ENCODE measurements at places on chromosomes 5 and 9.

- DNase-seq = no peak
Measured at GRCh38 chr9:72462340-72462739, 59.1 kb upstream of the TMC1 start.

GRCh38 chr5:40499518-40500273, 180.0 kb upstream of the PTGER4 start:
- DNase-seq = no peak

- DNase-seq = no peak
Measured at GRCh38 chr9:36325081-36325828, 67.0 kb upstream of the GNE start.

DNA sequence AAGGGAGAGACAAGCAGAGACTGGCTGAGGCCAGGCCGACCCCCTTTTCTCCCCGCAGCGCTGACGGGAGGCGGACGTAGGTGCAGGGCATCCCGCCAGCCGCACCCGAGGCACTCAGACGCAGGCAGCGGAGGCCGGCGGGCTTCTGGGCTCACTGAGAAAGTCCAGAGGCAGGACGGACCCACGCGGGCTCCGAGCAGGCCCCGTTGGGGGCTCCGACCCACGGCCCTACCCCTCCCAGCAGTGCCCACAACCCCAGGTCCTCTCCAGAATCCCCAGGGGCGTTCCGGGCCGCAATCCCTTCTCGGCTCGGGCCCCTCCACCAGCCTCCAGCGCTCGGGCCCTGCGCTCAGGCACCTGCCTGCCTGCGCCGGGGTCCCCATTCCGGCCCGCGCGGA, 543 bp downstream of the MTMR12 start:
- peak; percentile 33 for DNase-seq

- no peak for DNase-seq
Measured at GRCh38 chr9:36029202-36029601, 7.5 kb upstream of the RECK start.

DNA sequence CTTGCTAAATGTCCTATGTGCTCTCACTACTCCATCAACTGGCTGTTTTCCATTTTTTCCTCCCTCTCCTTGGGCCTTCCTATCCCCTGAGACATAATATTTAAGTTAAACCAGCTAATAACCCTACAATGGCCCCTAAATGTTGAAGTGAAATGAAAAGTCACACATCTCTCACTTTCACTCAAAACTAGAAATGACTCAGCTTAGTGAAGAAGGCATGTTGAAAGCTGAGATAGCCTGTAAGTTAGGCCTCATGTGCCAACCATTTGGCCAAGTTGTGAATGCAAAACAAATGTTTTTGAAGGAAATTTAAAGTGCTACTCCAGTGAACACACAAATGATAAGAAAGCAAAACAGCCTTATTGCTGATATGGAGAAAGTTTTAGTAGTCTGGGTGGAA, 48.8 kb upstream of the CDH10 start:
- no peak for DNase-seq

GRCh38 chr9:109477258-109478050, 20.7 kb downstream of the PTPN3 start:
- no peak for DNase-seq

DNA sequence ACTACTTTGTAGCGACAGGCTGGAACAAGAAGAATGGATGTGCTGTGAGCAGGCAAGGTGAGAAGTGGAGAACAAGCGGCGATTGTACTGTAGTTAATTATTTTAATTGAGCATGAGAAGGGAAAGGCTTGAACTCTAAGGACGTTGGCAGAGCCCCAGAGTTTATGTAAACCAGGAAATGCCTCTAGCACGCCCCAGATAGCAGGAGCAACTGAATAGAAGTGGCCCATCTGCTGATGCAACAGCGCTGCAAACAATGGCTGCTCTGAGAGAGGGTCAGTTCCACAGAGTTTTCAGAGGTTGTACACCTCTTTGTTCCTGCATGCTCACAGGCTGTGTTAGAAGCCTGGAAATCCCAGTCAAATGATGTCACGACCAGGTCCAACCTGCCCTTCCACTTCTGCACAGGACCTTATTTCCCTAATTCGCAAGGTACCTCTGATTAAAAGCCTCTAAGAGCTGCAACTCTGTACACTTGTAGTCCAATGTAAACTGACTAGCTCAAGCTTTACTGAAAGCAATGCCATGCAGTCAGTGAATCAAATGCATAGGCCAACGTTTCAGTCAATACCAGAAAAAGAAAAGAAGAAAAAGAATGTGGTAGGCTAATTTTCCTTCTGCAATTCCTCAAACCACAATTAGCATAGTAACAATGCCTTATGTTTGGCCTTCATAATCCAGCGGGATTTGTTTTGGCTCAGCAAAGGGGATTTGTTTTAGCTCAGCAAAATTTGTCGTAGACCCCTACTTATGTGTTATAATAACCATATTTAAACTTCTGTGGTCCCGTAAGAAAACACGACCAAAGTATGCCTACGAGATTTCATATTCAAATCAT, 119.6 kb upstream of the RETREG1 start:
- DNase-seq = no peak

- no peak for DNase-seq
Measured at GRCh38 chr5:39825301-39825700, 400.5 kb upstream of the DAB2 start.

DNA sequence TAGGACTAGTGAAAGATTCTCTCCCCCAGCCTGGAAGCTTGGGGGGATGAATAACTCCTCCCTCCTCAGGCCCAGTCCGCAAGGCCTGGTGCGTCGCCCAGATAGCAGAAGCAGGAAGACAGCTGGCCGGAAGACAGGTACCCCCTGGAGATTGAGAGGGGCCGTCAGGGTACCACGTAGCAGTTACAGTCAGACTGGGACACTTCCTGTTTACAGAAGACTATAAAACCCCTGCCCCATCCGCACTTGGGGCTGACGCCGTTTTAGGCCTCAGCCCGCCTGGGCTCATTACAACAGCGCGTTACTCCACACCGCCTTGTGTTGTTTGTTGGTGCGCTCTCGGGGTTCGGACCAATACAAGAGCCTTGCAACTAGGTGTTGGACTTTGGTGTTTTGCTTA, 15.4 kb downstream of the SEMA6A start:
- DNase-seq = no peak

DNA sequence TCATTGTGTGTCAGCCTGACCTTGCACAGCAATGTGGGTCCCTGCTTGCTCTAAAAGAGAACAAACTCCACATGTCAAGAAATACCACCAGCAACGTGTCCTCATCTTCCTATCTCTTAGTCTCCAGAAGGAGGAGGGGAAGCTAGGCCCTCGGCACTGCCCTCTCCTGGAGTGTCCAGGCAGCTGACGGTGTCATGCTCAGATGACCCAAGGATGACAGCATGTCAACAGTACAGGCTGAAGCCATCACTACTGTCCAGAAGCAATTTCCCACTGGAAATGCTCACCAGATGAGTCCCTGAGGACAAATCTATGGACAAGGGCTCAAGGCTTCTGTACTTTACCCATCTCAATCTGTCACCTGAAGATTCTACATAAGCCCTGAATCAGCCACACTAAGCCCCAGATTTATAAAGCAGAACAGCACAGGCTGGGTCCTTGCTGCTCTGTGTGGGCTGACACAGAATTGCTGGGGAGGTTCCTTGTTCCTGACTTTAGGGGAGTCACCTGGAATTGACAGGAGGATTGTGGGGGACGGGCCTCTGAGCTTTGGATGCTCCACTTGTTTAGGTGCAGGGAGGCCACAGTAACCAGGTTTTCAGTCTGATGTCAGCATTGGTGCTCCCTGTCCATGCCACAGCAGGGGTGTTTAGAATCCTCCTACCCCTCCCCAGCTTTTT, 210.2 kb downstream of the DAB2IP start:
- DNase-seq = no peak

GRCh38 chr5:104016646-104017045, 454.1 kb upstream of the NUDT12 start:
- DNase-seq = no peak

DNA sequence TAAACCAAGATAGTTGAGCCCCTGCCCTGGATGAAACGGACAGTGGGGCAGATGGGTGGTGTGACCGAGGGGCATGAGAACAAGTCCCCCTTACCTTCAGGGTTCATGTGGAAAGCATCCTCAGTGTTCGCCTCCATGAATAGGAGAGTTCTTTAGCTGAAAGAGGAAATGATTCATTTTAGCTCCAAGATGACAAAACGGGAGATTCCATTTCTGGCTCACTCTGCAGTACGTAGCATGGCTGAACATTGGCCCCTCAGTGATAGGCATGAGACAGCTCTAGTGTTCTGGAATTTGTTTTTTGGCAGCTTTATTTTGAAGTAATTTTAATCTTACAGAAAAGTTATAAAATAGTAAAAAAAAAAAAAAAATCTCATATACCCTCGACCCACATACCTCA, 70.2 kb upstream of the AGXT2 start:
- no peak for DNase-seq

- DNase-seq = no peak
Measured at GRCh38 chr9:123364241-123364824, 8.3 kb downstream of the CRB2 start.

DNA sequence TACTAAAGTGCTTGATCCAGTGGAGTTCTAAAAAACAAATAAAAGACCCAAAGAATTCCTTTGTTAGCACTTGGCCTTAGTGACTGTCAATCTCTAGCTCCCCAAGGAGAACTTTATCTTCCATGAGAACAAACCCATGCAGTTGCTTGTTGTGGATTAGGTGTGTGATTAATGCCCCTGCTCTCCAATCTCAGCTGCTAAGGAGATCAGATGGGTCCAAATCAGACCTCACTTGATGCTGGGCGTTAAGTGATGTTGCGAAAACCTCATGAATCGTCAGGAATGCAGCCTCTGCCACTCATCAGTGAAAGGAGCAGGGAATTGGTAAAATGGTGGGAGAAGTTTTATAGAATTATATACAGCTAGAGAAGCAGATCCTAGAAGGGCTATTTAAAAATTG, 133.7 kb downstream of the DMAC1 start:
- no peak for DNase-seq

- no peak for DNase-seq
Measured at GRCh38 chr9:90018688-90019087, 413.9 kb downstream of the GADD45G start.

GRCh38 chr5:171418316-171418981, 998 bp upstream of the FGF18 start:
- DNase-seq = peak; percentile 85

GRCh38 chr5:136729901-136730355, 364.6 kb upstream of the TRPC7 start:
- DNase-seq = no peak

DNA sequence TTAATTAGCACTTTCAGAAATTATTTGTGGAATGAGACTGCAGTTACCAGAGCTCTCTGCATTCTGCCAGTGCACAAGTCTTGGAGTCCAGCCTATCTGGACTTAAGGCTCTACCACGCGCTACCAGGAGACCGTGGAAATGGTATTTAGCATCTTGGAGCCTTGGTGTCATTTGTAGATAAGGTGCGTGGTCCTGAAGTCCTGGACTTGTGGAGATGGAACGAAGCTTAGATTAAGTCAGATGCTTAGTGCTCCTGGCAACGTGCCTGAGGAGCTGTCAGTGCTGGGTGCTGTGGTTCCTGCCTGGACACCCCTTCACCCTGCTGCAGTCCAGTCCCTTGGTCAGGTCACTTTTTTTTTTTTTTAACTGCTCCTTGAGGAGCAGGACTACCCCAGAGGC, 59.7 kb downstream of the RCL1 start:
- DNase-seq = no peak

DNA sequence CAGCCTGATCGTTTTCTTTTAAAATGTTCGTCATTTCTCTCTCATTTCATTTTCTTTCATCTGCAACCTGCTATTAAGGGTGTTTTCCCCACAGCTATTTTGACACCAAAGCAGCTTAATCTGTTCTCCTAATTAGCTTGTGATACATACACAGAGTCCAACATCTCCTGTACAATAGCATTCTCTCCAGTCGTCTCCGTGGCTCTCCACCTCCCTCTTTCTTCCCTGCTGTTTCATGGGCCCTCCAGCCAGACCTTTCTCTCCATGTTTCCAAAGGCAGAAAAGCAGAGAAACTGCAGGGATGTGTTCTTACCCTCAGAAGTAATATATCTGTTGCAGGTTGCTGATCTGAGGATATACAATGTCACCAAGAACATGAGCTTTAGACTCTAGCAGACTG, 88.8 kb upstream of the SPOCK1 start:
- DNase-seq = no peak

DNA sequence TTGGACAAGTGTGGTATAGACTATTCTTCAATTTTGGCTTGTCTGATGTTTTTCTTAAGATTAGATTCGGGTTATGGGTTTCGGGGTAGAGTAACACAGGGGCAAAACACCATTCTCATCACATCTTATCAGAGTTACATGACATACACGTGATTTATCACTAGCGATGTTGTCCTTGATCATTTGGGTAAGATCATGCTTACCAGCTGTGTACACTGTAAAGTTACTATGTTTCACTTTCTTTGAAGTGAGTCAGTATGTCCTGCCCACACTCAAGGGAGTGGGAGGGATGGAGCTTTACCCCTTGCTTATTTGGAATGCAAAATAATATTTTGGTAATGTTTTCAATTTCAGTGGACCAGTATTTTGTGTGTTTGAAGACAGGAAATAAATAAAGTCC, 101.8 kb upstream of the TAF11L2 start:
- no peak for DNase-seq

- no peak for DNase-seq
Measured at GRCh38 chr5:132300577-132301343, 6.6 kb downstream of the SLC22A4 start.

GRCh38 chr9:98807814-98808195, 335 bp downstream of the GALNT12 start:
- peak; percentile 39 for DNase-seq

DNA sequence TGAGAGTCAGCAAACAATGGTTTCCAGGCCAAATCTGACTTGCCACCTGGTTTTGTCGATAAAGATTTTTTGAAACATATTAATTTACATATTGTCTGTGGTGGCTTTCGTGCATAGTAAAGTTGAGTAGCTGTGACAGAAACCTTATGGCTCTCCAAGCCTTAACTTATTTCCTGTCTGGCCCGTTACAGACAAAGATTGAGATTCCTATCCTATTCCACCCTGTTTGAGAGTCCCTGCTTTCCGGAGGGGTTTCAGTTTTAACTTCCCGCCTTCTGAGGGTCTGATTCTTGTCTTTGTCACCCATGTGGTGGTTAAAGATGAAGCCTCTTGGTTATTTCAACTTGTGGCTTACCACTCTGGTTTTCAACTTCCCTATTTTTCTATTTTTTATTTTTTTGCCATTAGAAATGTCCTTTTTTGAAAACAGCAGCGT, 11.4 kb downstream of the OTULIN start:
- no peak for DNase-seq

GRCh38 chr5:152505442-152506042, 100.5 kb upstream of the NMUR2 start:
- no peak for DNase-seq

DNA sequence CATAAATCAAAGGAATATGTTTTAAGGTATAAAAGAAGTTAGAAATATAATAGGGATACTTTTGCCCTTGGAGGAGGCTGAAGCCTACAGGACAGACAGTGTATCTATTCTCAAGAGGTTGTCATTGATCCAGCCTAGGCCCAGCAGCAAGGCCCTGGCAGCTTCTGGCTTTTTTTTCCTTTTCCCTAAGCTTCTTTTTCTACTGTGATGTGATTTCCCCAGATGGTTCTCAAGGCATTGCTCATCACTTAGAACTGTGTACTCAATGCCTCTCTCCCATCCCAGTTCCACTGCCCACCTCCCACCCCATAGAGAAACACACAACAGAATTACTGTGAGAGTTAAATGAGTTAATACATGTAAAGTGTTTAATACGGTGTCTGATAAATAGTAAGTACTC, 88.6 kb downstream of the SLC44A1 start:
- no peak for DNase-seq
